Urinary bladder (tissue), 4 donors: ENCODE measurements at places on chromosomes 7 and 10. TPM values are rescaled to one million over a fixed set of nuclear protein-coding genes. Genes with fewer than 3 reads are reported as not detected.

The WNT8B gene
- 0.11 TPM for total RNA-seq

- no peak for DNase-seq
Measured at GRCh38 chr10:115826396-115826795, 446.6 kb downstream of the GFRA1 start.

DNA sequence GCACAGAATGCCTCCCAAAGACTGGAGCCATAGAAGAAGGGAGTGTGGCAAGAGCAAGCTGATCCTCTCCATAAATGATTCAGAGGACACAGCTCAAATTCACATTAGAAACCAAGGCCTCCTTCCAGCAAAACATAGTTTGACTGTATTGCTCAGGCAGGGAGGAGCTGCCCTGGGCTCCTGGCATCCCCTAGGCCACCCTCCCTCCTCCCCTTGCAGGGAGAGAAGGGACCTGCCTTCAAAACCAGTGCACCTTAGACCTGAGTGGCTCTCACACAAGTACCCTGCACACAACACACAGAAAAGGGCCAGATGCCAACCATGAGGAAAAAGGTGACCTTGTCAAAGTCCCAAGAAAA, 64.7 kb downstream of the CREB3L2 start:
- DNase-seq, result no peak

DNA sequence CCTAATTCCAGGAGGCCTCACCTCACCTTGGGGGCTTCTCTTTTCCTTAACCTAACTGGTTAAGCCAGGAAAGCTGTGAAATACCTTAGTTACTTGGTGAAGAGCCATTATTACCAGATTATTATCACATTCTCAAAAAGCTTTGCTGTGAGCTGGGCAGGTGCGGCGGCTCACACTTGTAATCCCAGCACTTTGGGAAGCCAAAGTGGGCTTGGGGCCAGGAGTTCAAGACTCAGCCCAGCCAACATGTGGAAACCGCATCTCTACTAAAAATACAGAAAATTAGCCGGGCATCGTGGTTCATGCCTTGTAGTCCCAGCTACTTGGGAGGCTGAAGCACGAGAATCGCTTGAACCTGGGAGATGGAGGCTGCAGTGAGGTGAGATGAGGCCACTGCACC, 102.4 kb upstream of the KLF6 start:
- DNase-seq, result no peak

DNA sequence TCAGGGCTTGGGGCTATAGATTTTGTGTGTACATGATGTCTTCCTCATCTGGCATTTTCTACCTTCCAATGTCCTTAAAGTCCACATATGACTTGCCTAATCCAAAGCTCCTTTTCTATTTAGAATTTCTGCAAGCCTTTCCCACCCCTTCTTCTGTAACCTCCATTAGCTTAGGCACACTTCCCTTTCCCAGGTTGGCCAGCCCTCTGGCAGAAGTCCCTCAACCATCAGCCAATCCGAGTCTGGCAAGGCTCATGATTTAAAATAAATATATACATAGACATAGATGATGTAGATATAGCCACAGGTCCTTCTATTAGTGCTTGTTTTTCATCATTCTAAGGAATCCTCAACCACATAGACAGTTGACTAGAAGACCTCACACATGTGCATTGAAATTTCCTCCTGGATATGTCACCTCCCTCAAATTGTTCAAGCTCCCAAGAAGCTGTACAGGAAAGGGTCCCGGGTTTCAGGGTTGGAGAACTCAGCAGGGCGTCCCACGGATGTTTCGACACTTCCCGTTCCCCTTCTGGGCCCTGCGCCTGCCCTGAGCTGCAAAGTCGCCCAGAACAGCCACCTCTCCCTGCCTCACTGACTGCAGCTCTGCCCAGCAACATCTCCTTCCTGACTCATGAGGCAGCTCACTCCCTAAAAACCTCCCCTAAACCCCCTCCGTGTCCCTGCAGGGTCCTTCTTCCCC, 20.4 kb upstream of the PIK3AP1 start:
- DNase-seq, result no peak

- DNase-seq, result no peak
Measured at GRCh38 chr10:38740102-38740501, 646.0 kb downstream of the ZNF37A start.

GRCh38 chr7:26937939-26938623, 73.7 kb upstream of the SKAP2 start:
- DNase-seq, result no peak

DNA sequence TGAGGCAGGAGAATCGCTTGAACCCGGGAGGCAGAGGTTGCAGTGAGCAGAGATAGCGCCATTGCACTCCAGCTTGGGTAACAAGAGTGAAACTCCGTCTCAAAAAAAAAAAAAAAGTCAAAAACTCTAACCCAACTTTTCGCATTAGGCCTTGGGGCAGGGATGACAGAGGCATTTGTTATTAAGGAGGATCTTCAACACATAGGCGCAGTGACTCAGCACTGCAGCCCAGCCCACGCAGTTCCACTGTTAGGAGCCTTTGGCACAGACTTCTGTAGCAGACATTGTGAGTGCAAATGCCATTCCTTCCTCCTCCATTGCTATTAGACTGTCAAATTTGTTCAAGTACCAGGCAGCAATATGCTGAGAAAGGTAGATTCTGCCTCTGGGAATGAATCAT, 43.1 kb upstream of the KLHL7 start:
- DNase-seq, result no peak

DNA sequence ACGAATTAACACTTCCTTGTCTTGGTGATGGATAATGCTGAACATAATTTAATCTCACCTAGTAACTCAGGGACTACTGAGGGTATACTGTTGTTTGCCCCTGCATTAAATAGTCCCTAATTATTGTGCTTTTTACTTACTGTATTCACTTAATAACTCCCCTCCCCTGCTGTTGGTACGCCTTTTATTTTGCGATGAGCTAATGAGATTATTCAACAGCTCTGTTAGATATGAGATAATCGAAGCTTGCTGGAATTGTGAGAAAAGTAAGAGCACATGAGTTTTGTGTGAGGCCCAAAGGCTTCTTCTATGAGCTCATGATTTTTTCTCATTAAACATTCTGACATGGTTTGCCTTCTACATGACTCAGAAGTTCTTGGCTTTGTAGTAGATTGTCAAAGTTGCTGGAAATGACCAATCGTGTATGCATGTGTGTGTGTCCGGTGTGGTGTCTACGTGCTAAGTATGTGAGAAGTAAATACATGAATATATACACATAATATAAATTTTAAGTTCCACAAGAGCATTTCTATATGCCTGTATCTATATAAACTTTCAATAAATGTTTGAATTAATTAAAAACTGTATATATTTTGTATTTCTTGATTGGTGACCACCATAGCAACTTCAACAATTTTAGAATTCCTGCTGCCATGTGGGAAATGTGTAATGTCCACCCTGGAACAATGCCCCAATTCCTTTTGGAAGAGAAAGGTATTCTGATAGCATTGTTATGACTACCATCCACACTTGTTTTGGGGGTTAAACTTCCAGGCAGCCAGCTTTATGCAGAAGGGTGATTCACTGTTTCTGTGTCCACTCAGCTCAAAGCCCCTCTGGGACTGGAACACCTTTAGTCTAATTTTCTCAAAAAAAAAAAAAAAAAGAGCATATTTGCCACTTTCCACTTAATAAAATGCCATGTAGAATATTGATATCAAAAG, 106.2 kb downstream of the SAMD9 start:
- no peak for DNase-seq
